PC-9 (cell line): ENCODE measurements at places on chromosomes 1 and 21.

- DNase-seq = peak; percentile 34
These were observed 180.1 kb downstream of the ZBTB18 start for GRCh38 chr1:244231193-244231571.

- DNase-seq = no peak
These were observed 11.6 kb upstream of the ZNF691 start for GRCh38 chr1:42834803-42835202.

DNA sequence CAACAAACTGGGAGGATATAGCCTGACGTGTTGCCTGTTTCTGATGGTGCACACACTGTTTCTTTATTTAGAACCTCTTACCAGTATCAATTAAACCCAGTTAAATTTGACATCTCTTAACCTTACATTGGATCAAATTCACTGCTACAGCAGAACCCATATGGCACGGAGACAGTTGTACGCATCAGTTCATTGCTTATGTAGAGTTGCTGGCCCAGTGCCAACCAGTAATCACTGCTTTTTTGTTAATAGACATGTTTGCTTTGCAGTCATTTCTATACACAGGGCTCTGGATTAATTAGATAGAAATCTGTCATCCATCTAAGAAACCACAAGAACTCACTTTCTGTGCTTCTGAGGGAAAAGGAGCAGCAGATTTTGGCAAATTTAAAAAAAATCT, 154.0 kb downstream of the RWDD3 start:
- DNase-seq = no peak

DNA sequence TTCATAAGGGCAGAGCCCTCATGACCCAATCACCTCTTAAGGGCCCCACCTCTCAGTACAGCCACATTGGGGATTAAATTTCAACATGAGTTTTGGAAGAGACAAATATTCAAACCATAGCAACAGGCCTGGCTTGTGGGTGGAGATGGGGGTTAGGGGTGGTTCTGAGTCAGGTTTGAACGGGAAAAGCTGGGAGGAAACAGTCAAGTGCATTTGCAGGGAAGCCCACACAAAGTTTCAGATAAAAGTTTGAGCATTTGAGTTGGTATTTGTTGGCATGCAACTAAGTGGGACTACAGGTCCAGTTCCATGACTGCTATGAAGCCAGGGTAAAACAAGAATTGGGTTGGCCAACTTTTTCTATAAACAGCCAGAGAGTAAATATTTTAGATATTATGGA, 21.0 kb upstream of the PADI2 start:
- DNase-seq = no peak

DNA sequence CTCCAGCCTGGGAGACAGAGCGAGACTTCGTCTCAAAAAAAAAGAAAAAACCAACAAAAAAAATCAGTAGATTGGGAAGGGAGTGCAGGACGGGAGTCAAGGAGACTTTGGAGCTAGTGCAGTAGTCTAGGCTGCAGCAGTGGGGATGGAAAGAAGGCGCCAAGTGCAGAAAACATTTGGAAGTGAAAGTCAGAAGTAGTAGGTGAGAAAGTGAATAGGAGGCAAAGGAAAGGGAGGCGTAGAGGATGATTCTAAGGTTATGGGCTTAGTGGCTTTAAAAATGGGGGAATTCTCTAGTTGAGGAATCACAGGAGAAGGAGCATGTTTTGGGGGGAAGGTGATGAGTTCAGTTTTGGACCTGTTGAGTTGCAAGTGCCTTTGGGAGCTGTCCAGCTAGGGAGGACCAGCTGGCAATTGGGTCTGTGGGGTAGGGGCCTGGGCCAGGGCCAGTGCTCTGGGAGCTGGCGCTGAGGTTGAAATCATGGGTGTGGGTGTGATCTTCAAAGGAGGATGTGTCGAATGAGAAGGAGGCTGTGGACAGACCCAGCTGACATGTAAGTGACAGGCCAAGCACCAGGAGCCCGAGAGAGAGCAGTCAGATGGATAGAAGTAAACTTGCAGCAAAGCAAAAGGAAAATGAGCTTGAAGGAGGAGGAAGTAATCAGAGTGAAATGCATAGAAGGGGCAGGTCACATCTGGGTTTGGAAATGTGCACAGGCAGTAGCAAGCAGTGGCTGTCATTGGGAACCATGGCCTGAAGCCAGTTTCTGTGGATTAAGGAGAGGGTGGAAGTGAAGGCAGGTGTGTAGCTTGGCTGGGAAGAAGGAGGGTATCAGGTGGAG, 15.8 kb downstream of the TMCC2 start:
- no peak for DNase-seq

DNA sequence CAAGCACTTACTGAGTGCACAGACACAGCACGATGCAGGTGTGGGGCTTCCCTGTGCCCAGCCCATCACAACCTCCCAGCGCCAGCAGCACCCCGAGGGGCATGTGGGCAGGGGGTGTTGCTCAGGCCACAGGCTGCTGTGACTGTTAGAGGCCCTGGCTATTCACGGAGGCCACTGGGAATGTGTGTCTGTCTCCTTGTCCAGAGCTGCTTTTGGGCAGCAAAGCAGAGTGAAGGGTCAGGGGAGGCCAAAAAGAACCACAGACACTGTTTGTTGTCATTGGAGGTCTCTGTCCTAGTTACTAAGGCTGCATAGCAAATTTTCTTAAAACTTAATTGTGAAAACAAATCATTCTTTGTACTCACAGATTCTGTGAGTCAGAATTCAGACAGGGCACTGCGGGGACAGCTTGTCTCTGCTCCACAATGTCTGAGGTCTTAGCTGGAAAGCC, 49.6 kb downstream of the TNFRSF8 start:
- no peak for DNase-seq

DNA sequence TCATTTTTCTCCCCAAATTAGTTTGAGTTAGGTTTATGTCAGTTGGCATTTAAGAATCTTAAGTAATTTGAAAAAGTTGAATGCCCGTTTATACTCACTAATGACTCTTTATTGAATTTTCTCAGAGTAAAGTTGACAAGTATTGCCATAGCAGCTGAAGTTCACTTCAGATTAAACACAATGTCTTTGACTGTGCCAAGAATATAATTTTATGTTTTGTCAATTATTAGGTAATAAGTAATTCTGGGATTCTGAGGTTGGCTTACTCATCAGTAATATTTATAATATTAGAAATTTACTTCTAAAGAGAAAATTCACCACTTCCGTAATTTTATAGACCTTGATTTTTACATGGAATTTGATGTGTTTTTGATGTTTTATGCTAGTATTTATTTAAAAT, 369.3 kb upstream of the TMPRSS15 start:
- DNase-seq = no peak

- DNase-seq = no peak
These were observed 18.5 kb downstream of the OBSCN start for GRCh38 chr1:228226141-228226874.

- peak; percentile 16 for DNase-seq
These were observed 738.8 kb downstream of the PTPRU start for GRCh38 chr1:29975036-29975694.

GRCh38 chr21:28834335-28835238, 158.1 kb downstream of the LTN1 start:
- DNase-seq = no peak

DNA sequence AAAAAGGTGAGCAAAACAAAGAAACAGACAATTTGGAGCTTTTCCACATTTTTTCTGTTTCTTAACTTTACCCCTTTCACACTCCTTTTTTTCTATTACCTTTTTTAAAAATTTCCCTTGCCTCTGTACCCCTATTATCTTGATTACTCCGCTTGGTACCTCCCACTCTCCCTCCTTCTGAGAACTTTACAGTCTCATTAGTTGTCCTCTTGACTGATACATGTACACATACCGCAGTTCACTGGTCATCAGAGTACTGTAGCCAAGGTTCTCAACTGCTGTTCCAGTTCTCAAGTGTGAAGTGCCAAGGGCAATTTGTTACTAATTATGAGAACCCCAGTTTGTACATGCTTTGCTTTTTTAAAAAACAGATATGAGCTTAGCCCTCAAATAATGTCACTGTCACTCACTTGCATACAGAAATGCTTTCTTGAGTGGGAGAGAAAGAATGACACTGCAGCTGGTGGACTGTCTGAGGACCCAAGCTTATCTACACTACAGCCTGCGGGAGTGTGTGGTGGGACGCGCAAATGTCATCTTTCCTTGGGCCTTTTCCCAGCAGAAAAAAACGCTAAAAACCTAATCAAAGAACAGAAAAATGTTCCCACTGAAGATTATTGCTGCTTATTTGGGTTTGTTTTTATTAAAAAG, 160.8 kb downstream of the DISP1 start:
- no peak for DNase-seq

DNA sequence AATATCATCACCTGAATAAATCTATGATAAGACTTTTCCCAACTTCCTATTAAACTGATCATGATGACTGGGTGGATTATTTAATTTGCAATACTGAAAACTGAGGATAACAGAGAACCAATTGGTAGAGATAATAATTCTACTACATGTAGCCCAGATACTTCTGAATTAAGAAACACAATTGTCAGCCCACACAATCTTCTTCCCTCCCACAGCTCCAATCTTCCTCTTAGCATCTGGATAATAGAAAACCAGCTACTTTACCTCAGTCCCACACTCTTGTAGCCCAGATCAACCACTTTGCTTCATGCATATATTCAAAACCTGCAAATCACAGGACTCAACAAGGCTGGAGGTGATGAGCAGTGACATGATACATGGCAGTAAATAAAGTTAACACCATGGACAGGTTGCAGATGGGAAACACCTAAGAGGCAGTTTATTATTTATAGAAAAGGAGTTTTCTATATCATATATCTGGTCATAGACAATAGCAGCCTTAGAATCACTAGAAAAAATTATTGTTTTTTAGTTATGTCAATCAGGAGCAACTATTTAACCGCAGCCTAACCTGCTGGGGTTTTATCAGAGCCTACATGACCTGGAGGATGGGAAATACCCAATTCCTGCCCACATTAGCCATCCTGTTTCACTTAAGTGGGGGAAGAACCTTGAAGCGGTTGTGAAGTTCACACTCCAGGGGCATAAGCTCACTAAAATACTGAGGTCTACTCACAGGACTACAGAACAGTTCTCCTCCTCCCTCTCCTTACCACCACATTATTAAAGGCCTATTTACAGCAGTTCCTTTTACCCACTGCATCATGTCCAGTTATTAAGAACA, 16.7 kb downstream of the FRRS1 start:
- DNase-seq = no peak

GRCh38 chr1:15189692-15190370, 36.3 kb downstream of the TMEM51 start:
- no peak for DNase-seq

- DNase-seq = no peak
These were observed 11.1 kb upstream of the TRIM63 start for GRCh38 chr1:26078286-26079177.

DNA sequence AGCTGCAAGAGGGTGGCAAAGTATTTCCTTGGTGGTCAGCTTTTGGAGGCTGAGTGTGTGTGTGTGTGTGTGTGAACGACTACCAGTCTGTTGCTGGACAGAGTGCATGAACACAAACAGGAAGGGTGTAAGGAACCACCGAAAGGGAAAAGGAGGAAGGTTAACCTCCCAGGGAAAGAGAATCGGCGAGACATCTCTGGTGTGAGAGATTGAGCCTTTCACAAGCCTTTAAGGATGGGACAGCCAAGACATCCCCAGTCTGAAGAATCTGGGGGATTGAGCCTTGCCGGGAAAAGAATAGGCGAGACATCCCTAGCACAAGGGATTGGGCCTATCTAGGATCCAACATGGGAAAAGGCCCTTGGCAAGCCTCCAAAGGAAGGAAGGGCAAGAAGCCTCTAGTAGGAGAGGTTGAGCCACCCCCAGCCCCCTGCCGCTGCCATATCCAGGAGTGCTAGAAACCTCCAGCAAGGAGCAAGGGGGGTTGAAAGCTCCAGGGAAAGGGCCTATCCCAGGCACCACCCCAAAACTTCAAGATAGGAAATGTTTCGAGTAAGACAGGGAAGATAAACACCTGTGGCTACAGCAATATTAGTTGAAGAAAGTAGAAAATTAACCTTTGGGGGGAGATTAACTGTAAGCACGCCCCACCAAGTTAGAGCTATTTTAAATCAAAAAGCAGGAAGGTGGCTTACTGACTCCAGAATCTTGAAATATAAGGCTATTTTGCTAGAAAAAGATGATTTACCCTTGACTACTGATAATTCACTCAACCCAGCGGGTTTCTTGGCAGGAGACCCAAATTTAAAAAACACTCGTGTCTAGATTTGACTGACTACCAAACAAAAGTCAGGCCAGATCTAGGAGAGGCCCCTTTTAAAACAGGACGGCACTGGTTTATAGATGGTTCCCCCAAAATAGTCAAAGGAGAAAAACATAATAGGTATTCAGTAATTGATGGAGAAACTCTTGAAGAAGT, 3.2 kb downstream of the TEX50 start:
- no peak for DNase-seq

- DNase-seq = no peak
These were observed 9.5 kb upstream of the TMEM39B start for GRCh38 chr1:32063261-32063681.

DNA sequence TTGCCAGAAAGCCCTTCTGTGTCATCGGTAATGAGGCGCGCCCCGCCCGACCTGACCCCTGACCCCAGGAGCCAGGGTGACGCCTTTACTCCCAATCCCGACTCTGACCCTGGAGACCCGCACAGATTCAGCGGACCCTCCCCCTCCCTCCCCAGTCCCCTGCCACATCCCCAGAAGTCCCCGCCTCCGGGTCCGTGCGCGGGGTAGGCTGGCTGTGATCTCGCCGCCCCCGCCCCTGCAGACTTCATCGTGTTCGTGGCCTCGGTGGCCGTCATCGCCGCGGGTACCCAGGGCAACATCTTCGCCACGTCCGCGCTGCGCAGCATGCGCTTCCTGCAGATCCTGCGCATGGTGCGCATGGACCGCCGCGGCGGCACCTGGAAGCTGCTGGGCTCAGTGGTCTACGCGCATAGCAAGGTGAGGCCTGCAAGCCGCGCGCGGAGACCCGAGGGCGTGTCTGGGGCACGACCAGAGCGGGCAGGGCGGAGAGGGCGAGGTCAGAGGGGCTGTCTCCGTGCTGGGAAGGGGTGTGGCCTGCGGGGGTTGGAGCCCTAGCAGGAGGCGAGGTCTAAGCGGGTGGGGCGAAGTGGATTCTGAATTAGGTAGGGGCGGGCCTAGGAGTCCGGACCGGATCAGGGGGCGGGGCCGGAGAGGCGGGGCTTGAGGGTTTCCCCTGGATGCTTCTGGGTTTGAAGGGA, 34.8 kb downstream of the KCNQ4 start:
- DNase-seq = no peak
